ENCODE measurements at places on chromosomes 16 and 17.

DNA sequence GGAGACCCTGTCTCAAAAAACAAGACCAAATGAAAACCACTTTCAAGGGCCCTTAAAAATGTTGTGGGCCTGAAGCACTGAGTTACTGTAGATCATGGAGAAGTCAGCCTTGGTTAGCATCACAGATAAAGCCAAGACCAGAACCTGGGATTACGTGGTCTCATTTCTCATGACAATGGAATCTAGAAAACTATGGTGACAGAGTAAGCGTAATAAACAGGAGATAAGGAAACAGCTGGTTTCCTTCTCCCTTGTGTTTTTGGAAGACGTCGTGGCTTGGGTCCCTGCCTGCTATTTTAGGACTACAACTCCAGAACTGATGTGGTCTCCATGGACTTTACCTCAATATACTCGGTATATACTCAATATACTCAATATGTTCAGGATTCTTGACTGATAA, 180.7 kb upstream of the ZFHX3 start:
- no peak for DNase-seq

DNA sequence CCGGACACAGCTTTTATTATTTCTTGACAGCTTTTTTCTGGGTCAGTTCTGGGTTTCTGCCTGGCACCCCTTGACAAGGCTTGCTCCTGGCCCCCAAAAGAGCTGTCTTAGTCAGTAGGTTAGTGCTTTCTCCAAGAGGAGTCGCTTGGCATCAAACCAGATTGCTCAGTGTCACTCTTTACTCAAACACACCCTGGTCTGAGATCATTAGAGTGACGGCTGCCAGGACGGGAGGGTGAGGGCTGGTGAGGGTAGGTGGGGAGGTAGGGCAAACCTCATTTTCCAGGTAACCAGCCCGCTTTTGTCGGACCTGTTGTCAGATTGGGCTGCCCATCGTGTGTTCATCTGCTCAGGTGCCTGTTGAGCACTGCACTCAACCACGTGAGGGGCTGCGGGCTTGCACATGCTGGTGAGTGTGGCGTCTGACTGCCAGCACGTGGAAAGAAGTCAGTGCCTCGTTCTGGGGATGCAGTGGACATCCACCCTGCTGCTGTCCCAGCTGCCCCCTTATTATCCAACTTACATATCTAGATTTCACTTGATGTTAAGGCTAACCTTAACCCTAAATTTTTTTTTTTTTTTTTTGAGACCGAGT, 12.4 kb downstream of the TMEM94 start:
- DNase-seq, result no peak

DNA sequence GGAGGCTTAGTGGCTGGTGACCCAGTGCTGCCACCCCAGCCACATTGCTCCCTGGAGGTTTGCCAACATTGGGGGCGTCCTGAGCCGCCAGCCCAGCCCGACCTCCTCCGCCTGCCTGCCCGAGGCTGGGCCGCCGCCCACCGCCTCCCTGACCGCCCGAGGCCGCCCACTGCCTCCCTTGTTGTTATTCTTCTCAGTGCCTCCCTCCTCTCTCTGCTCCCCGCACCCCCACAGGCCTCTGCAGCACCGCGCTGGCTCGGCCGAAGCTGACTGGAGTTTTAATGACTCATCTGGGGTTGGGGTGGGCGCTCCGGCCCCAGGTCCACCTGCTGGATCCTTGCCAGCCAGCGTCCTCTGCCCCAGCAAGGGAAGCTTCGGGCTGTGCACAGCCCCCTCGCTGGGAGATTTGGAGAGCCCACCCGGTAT, 102.5 kb downstream of the RBFOX3 start:
- DNase-seq, result no peak

DNA sequence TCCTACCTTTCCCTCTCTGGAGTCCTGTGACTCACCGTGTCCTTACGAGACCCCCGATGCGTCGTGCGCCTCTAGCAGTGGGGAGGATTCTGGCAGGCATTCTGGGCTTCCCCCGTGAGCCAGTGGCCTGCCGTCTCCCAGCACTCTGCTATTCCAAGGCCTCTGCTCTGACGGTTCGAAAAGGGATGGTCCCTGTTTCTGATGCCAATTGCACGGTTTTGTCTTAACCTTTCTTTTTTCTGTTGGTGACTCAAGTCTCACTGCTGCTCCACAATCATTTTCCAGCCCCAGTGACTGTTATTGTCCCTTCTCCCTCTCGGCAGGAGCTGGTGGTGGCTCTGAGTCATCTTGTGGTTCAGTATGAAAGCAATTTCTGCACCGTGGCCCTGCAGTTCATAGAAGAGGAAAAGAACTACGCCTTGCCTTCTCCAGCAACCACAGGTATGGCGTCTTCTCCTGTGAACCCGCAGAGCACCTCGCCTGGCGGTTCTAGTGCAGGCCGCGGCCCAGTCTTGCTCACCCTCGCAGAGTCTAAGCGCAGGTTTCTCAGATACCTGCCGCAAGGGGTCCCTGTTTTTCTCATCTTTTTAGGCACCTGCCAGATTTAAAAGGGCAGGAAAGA, 100.1 kb upstream of the CHMP6 start:
- peak; percentile 74 for DNase-seq

DNA sequence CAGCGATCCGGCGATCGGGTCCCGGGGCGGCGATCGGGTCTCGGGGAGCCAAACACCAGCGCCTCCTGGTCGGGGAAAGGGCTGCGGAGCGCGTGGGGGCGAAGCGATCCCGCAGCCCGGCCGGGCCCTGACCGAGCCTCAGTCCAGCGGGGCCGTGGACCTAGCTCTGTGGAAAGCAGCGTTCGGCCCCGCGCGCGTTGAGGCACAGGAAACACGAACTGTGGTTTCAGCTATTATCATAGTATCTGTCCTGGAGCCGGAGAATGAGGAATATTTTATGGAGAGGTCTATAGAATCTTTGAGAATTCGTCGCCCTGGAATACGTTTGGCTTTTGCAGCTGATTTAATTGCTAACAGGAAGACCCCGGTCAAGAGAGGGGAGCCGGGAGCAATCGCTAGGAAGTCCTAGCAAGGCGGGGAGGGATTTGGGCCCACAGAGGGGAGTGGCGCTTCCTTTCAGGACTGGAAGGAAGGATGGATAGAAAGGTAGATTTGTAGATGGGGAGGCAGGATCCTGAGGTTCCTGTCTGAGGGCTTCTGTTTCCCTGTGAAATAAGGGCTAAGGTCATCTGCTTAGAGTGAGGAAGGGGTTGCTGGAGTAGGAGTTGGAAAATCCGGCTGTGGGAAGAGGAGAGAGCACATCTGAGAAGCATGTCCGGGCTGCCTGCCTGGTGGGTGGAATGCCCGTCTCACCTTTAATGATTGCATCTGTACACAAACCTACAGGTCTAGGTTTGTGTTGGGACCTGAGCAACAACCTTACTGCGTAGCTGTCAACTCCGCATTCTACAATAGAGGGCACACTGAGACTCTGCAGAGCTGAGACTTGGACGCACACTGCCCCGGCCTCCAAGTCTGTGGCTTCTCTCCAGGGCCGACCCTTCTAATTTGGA, 770 bp downstream of the CCNF start:
- no peak for DNase-seq

DNA sequence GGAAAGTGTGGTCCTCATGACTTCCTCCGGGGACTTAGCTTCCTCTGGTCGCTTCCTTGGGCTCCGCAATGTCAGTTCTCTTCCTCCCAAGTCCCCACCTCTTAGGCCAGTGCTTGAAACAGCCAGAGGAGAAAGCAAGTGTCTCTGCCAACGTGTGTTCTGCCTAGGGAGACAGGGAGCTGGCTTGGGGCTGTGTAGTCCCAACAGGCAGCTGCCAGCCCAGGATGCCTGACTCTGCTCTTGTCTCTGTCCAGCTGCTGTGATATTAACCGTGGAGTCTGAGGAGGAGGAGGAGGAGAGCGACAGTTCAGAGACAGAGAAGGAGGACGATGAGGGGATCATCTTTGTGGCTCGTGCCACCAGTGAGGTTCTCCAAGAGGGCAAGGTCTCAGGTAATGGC, 13.5 kb upstream of the PLEKHG4 start:
- no peak for DNase-seq

DNA sequence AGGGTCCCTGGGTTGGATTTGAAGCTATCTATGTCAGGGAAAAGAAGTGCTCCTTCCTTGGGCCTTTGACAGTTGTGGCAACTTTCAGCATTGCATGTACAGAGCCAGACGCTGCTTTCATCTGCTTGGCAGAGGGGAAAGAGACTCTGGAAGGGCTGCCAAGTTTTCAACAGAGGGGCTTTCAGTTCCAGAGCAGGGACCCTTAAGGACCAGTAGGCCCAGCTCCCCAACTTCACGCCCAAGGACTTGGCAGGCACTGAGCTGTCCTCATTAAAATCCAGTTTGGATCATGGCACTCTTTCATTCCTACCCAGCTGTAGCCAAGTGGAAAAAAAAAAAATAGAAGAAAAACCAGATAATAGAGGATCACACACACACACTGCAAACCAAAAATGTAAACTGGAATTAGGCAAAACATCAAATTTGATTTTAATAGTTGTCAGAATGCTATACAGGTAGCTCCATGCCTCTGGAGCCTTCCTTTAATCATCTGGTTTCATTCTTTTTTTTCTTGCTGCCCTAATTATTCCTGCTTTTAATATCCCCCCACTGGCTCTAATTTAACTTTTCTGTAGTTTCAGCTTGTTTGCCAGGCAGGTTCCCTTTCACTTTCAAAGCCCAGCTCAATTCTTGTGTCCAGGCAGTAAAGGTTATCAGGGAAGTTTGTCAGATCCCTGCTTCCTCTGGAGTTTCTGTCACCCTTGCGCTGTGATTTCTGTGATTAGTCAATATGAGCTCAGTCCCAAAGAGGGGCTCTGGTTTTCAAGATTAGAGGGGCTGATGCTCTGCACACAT, 702.6 kb upstream of the CDH8 start:
- no peak for DNase-seq

- DNase-seq, result no peak
These were observed 17.5 kb downstream of the SOCS1 start for GRCh38 chr16:11238272-11239202.

- DNase-seq, result no peak
These were observed 7.8 kb downstream of the ABR start for GRCh38 chr17:1171953-1172352.
